ENCODE measurements at places on chromosomes 6 and 20. TPM values are rescaled to one million over a fixed set of nuclear protein-coding genes. Genes with fewer than 3 reads are reported as not detected.

ZSCAN23 gene
- 6.3 TPM for total RNA-seq

C6orf118 gene
- not detected for total RNA-seq

CALHM6 gene
- total RNA-seq, result 0.89 TPM

SIGLEC1 gene
- not detected for total RNA-seq

PBOV1 gene
- not detected for total RNA-seq

MOG gene
- not detected for total RNA-seq

LRRC73 gene
- total RNA-seq, result 0.62 TPM

CST4 gene
- total RNA-seq, result 0.22 TPM

TCF21 gene
- total RNA-seq, result 1.9 TPM

APCDD1L gene
- total RNA-seq, result 11.0 TPM

DUSP15 gene
- not detected for total RNA-seq

RAD21L1 gene
- total RNA-seq, result not detected

FNDC1 gene
- under 0.01 TPM for total RNA-seq

LRRN4 gene
- total RNA-seq, result not detected

NHLRC1 gene
- 2.7 TPM for total RNA-seq

NOL4L gene
- total RNA-seq, result 5.2 TPM

DPPA5 gene
- total RNA-seq, result not detected

KHDRBS2 gene
- not detected for total RNA-seq

HLA-DQA2 gene
- total RNA-seq, result not detected

HCK gene
- not detected for total RNA-seq

GZF1 gene
- 40.1 TPM for total RNA-seq

LST1 gene
- total RNA-seq, result not detected

MOCS1 gene
- 11.9 TPM for total RNA-seq

BMP6 gene
- total RNA-seq, result 3.7 TPM

RIPOR2 gene
- 8.7 TPM for total RNA-seq

MLN gene
- not detected for total RNA-seq

COX4I2 gene
- not detected for total RNA-seq

MYMX gene
- not detected for total RNA-seq
